ENCODE measurements at places on chromosomes 5 and 9. TPM values are rescaled to one million over a fixed set of nuclear protein-coding genes. Genes with fewer than 3 reads are reported as not detected.
A peak's percentile ranks its signal among the peaks of the same experiment; 100 is the strongest.

SCGB3A2 gene
- 70.6 TPM for polyA plus RNA-seq

CACFD1 gene
- 49.2 TPM for polyA plus RNA-seq

CDH10 gene
- 3.9 TPM for polyA plus RNA-seq

GHR gene
- polyA plus RNA-seq, result 14.4 TPM

DNA sequence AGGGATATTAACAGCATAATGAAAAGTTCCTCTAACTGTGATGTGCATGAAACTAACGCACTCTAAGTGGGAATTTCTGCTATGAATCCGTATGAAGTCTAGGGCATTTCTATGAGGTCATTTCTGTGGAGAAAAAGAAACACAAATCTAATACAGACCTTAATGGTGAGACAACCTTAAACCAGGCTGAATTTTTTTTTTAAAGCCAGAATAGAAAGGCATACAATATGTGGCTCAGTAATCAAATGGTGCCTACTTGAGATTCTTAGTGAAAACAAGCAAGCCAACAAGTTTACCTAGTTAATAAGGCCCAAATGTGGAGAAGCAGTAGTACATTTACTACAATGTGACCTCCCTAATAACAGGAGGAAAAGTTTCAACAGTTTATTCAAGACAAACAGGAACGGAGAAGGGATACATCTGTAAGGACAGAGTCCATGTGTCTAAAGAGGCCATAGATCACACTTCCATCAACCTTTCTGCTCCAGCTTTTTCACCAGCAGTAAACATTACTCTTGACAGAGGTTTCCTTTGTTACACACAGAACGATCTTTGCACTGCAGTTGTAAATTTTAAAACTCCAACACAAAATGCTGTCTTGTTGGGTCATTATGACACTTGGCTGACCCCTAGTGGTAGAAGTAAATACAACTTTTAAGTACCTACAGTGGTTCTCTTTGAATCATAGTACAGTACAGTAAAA, 26.2 kb downstream of the CARNMT1 start:
- H3K27ac ChIP-seq, result peak overlapping the region; percentile 71
- H3K4me1 ChIP-seq, result peaks cover 15% of the 10 kb centered on the region
- no peaks in the 10 kb centered on the region for H3K36me3 ChIP-seq
- H3K27me3 ChIP-seq, result no peaks in the 10 kb centered on the region
- peak; percentile 93 for DNase-seq

- peaks cover 31% of the 10 kb centered on the region for H3K4me1 ChIP-seq
- no peaks in the 10 kb centered on the region for H3K27me3 ChIP-seq
- H3K27ac ChIP-seq, result peak overlapping the region; percentile 31
- no peak overlapping the region for H3K4me3 ChIP-seq
- H3K36me3 ChIP-seq, result no peaks in the 10 kb centered on the region
- no peak for DNase-seq
These were observed 86.6 kb downstream of the SLC38A9 start for GRCh38 chr5:55625589-55625909.

- no peak overlapping the region for H3K27ac ChIP-seq
- H3K36me3 ChIP-seq, result no peaks in the 10 kb centered on the region
- H3K4me1 ChIP-seq, result no peaks in the 10 kb centered on the region
- no peak overlapping the region for H3K4me3 ChIP-seq
- no peak for DNase-seq
These were observed 78.2 kb upstream of the MAN2A1 start for GRCh38 chr5:109611505-109611904.

DNA sequence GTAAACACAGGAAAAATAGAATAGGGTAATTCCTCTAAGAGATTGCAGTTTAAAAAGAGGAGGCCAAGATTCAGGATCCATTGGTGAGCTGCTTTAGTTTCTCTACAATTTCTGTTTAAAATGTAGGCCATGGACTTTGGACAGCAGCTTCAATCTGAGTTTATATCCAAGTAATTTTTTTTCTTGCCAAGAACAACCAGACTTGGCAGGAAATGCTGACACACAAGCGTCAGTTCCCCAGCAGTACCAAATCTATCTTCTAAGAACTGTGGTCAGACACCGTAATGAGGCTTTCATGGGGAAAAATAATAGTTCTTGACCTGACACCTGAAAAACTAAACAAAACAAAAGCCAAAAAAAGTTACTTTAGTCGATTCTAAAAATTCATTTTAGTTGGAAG, 528.8 kb downstream of the CSNK1G3 start:
- no peaks in the 10 kb centered on the region for H3K27me3 ChIP-seq
- no peak for DNase-seq
- H3K27ac ChIP-seq, result no peak overlapping the region
- no peaks in the 10 kb centered on the region for H3K36me3 ChIP-seq
- no peak overlapping the region for H3K4me3 ChIP-seq

DNA sequence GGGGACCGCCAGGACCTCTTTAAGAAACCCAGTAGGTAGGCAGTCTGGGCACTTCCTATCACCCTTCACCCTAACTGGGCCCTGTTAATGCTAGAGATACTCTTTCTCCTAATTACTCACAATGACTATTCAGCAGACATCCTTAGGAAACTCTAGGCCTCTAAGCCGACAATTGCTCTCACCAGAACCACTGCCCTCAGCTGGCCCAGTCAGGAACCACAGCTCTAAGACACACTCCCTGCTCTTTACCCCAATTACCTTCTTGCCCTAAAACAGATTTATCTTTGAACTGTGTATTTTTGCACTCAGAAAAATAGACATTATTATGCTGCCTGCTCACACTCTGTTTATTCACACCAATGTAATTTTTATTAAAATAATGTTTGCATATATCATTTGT, 432.6 kb upstream of the SLC30A5 start:
- no peaks in the 10 kb centered on the region for H3K4me1 ChIP-seq
- no peak overlapping the region for H3K27ac ChIP-seq
- no peak overlapping the region for H3K4me3 ChIP-seq
- no peaks in the 10 kb centered on the region for H3K27me3 ChIP-seq
- DNase-seq, result peak; percentile 35

DNA sequence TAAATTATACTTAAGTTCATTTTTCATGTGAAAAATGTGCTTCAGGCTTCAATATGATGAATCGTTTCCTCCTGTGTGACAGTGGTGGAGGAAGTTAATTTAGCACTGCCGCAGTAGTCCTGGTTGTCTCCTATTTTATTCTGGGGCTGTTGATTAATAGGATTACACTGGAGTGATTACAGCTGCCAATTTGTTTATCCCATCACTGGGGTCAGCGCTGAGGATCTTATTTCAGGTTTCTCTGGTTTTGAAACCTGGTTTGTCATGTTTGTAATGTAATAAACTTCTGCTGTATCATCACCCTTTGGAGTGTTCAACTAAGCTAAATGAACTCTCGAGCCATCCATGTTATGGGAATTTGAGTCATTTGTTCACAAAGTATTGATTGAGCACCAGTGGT, 241.7 kb upstream of the KCNN2 start:
- H3K27me3 ChIP-seq, result no peaks in the 10 kb centered on the region
- DNase-seq, result no peak
- H3K36me3 ChIP-seq, result no peaks in the 10 kb centered on the region
- H3K4me1 ChIP-seq, result no peaks in the 10 kb centered on the region
- H3K27ac ChIP-seq, result no peak overlapping the region

- no peak overlapping the region for H3K4me3 ChIP-seq
- peaks cover 48% of the 10 kb centered on the region for H3K4me1 ChIP-seq
- H3K27me3 ChIP-seq, result no peaks in the 10 kb centered on the region
- peak overlapping the region; percentile 15 for H3K27ac ChIP-seq
- no peaks in the 10 kb centered on the region for H3K36me3 ChIP-seq
These were observed 180.4 kb upstream of the ANKRD55 start for GRCh38 chr5:56413546-56413945.

GRCh38 chr9:112015149-112015548, 118.5 kb downstream of the UGCG start:
- H3K4me1 ChIP-seq, result peaks cover 29% of the 10 kb centered on the region
- no peak for DNase-seq
- H3K4me3 ChIP-seq, result no peak overlapping the region

All from hepatocyte (in vitro differentiated cells).